ENCODE measurements at places on chromosomes 7 and 10. TPM values are rescaled to one million over a fixed set of nuclear protein-coding genes. Genes with fewer than 3 reads are reported as not detected.

Gene ITPRID1
- total RNA-seq: not detected

GRCh38 chr7:2803755-2804154 is 40.4 kb downstream of the GNA12 start:
- DNase-seq: no peak

Gene WDFY4
- total RNA-seq: 0.87 TPM

DNA sequence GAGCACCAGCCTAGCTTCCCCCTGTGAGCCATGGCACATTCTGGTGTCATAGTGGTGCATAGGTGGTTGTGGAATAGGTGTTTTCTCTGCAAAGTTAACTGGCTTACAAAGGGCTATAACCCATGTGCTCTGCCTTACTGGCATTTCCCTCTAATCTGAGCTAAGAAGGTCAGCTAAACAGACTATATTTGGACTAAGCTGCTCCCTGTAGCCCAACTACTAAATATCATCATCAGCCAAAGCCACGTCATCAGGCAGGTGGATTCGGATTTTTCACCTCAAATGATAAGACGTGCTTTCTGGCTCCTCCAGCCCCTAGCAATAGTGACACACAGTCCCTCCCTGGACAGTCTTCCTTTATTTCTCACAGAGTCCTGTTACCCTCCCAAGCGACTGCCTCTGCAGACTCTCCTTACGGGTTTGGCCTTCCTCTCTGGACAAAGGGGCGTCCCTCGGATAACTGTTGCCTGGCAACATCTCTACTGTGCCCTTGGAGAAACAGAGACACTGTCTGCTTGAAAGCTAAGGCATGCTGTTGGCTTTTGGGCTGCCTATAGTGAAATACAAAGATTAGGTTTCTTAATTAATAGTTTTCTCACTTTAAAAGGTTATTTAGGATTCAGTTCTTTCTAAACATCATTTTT is 9.1 kb downstream of the SLC13A4 start:
- no peak for DNase-seq

Gene GPNMB
- total RNA-seq: under 0.01 TPM

Measured in lung microvascular endothelial cell (primary cell).